ENCODE measurements at places on chromosomes 7 and 10.
A peak's percentile ranks its signal among the peaks of the same experiment; 100 is the strongest.

DNA sequence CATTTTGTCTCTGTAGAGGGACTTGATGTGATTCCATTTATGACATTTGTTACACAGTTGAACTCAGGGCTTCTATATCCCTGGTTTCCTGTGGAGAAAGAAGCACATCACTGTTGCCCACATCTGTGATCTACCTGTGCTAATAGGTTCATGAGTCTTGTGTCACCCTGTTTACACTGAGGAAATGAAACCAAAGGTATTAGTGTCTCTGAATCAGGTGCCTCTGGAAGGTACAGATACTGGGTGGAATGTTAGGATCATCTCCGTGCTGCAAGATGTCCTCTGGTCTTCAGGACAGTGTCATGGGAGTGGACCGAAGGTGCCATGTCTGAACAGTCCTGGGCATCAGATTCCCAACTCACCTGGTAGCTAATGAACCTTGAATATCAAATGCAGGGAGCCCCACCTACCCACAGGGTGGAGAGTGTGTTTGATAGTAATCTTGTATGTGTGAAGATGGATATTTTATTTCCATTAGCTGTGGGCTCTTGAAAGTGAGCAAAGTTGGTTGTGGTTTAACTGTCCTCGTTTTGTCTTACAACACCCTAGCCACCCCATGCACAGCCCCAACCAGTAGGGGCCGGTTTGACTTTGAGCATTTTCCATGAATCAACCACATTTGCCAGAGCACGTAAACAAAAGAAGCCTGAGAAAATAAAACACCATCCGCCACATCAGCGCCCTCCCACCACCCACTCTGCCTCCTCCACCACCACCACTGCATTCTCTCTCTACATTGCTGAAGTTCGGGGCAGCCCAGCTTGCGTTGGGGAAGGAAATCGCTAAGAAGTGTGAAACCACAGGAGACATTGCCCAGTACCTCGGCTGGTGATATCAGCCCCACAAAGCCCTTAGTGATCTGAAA, 40.7 kb downstream of the TARP start:
- peak; percentile 86 for DNase-seq

- no peak for DNase-seq
Measured at GRCh38 chr7:84247591-84247990, 53.0 kb upstream of the SEMA3A start.

DNA sequence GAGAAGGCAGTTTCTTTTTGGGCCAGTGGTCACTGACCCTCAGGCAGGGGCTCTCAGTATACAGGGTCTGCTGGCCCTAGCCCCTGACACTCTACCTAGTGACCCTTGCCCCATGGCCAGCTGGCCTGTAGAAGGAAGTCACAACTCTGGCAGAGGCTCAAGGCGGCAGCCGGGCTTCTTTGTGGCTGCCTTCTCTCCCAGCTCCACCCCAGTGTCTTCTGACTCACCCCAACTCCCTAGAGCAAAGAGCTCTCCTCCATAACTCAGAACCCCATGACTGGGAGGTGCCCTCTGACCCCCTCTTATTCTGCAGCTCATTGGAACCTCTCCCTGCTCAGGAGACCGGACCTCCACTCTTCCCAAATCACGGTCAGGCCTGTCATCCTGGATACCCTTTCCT, 358.2 kb downstream of the FGFR2 start:
- no peak for DNase-seq

DNA sequence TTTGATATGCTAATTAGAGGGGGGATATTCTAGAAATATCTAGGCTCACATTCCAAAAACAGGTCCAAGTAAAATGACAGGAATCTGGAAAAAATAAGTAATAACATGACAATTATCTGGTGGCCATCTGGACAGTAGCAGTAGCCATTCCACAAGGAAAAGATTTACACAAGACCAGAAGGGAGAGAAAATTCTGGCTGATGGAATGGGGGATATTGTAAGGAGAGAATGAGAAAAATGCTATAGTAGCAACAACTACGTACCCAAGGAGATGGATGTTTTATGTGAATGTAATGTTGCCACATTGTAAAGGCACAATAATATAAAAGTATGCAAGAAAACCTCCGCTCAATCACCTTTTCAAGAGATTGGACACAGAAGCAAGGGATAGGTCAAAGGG, 5.4 kb downstream of the MYOF start:
- DNase-seq: no peak

DNA sequence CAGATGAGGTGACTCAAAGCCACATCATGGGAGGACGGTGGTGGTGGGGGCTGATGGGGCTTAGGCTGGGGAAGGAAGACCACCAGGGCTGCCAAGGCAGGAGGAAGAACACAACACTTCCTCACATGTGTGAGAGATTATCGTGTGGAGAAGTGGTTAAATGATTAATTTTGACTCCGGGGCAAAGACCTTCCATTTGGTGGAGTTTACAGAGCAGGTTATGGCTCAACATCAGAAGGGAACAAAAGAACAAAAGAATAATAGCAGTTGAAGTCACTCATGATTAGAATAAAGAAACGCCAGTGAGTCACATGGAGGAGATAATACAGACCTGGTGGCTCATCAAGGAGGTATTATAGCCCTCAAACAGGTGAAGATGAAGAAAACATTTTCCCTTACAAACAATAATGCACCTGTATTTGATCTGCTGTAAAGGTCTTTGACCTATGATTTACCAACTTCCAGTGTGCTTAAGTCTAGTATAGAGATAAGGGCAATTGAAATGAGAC, 170.1 kb downstream of the PKD1L1 start:
- DNase-seq: no peak

DNA sequence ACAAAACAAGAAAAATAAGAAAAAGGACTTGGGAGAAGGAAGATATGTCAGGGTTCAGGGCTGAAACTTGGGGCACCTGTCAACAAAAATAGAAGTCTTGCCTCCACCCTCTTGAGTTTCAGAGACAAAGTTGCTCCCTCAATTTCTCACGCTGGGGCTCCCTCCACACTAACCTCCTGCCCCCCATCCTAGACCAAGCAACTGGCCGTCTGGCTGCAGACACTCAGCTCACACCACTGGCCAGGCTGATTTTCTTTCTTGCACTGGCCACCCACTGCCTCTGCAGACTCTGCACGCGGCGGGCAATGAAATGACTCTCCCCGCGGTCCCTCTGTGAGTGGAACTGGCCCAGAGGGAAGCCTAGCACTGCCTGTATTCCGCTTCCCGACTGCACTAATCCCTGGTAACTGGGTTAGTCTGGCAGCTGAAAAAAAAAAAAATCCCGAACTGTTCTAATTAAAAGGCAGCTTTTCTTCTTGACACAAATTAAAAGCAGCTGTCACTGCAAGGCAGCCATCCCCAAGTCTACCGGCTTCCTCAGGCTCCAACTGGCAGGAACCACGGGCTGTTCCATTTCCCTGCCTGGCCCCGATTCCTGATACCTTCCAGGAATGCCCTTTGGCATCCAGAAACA, 83.5 kb downstream of the SPDYE5 start:
- no peak for DNase-seq

Data from CD4-positive, alpha-beta T cell treated with Interleukin-21 for 1 hour (primary cell).